ENCODE measurements at places on chromosomes 6 and 20.

DNA sequence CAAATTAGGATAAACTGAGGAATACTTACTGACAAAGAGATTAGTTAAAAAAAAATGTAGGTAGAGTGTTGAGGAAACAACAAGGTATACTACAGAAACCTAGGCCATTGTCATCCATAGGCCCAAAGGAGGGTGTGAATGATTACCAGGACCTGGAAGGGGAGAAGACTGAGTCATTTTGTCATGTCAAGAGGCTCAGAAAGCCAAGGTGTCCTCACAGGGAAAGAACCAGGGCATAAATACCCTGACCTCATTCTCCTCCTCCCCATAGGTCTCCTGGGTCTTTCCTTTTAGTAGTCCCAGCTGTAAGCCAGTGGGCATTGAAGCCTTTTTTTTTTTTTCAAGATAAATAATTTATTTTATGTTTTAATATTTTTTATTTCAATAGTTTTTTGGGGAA, 582.1 kb upstream of the JAG1 start:
- DNase-seq, result no peak

- DNase-seq, result no peak
These were observed 102.9 kb downstream of the CDH4 start for GRCh38 chr20:61354901-61355495.

DNA sequence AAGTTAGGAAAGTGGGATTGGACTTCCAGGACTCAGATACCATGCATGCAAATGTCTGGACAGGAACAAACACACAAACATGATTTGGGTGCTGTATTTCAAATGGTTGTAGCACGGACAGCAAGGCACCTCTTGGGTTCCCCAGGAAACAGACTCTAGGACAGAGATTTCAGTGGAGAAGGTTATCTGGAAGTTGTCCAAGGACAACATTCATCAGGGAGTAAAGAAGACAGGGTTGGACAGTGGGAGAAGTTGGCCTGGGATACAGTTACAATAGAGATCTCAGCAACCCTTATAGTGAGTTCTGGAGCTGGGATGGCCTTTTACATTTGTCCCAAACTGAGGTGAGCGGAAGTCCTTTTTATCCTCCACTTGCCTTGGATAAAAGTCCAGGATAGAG, 19.8 kb upstream of the TINAG start:
- DNase-seq, result no peak

DNA sequence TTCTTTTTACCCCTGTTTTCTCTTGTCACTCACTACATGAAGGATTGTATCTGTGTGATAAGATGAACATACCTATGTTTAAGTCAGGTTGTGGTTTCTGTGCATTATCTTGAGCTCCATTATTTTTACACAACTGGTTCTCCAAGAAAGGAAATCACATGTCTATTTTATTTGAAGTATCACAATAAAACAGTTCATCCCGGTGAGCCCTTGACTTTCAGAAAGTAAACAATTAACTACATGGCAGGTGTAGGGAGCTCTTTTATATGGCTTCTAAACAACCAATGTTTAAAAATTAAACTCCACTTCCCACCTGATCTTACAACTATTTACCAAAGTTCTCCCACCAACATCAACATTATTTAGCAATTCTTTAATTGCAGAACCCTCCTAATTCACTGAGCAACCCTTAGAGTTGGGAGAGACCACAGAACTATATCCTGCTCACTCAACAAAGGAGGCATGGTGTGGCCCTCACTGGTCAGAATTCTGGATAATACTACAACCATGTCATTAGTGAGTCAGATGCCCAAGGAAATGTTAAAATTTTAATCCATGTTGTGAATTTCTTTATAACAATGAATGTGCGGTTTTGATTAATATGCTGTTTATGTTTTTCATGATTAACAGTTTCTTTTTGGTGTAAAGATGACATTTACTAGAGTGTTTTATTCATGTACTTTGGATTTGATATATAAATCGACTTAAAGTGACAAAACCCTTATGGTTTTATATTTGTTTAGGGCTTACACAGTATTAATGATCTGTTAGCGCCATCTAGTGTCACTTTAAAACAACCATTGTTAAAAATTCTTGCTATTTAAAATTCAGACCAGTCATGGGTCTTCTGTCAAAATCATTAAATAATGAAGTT, 50.0 kb upstream of the SCGN start:
- DNase-seq, result no peak

- no peak for DNase-seq
These were observed 2.0 kb upstream of the FKBPL start for GRCh38 chr6:32132110-32132509.

GRCh38 chr20:36320898-36321695, 15.0 kb downstream of the DLGAP4 start:
- no peak for DNase-seq

DNA sequence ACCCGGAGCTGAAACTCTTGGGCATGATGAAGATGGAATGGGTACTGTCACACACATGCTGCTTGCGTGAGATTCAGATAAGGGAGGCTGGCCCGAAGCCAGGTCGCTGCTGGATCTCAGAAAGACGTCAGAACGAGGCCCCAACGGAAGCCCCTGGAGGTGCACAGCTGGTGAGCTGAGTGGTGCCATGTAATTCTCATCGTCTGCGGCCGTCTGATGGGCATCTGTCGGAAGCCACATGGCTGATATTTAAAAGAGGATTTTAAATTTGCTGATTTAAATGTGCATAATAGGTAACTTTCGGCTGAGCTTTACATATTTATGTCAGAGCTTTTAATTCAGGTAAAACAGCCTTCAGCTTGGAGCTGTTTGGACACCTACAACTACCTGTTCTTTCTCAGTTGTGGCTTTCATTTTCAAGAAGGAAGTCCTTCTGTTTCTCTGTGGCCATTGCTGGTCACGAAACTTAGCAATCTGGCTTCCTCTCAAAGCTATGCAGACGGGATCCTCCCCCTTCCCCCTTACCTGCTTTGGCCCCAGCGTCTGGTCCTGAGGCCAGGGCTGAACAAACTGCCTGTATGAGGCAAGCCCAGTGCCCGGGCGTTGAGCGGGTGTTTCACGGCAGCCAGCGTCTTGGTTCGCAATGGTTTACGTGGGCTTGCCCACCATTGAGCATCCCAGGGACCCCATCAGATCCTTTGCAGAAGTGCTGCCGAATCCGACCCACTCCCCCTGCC, 9.2 kb downstream of the SLCO4A1 start:
- no peak for DNase-seq

- no peak for DNase-seq
These were observed 88.6 kb downstream of the PPP1R14C start for GRCh38 chr6:150231525-150231850.

DNA sequence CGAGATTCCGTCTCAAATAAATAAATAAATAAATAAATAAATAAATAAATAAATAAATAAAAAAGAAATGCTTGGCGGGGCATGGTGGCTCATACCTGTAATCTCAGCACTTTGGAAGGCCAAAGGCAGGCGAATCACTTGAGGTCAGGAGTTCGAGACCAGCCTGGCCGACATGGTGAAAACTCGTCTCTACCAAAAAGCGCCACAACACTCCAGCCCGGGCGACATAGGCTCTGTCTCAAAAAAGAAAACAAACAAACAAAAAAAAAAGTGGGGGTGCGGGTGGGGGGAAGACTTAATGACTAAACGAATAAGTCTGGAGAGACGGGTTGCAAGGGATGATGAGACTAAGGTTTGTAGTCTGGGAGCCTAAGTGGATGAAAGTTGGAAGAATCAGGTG, 170.7 kb downstream of the SLC16A10 start:
- no peak for DNase-seq

Data from HuH-7.5 (cell line).